Stimulated activated CD8-positive, alpha-beta memory T cell treated with anti-CD3 and anti-CD28 coated beads, Interleukin-15, amount 100 ng/mL, for 24 hours (primary cell): ENCODE measurements at places on chromosomes 2 and 18.

DNA sequence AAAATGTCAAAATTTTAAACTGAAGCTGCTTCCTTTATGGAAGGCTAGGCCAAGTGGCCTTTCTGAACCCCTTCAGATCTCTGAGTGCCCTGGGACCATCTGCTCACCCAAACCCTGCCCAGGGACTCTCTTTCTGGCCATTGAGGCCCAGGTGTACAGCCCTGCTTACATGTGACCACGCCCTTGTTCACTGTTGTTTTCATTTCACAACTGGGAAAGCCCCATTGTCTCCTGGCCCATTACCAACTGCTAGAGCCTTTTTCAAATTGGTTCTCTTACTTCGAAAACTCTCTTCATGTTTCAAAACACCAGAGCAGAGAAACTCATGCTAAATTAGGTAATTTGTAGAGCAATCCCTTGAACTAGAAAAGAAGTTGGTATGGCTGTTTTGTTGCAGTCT is 219.5 kb upstream of the TANK start:
- DNase-seq = no peak

GRCh38 chr2:147174824-147175254 is 670.0 kb upstream of the ACVR2A start:
- DNase-seq = no peak

DNA sequence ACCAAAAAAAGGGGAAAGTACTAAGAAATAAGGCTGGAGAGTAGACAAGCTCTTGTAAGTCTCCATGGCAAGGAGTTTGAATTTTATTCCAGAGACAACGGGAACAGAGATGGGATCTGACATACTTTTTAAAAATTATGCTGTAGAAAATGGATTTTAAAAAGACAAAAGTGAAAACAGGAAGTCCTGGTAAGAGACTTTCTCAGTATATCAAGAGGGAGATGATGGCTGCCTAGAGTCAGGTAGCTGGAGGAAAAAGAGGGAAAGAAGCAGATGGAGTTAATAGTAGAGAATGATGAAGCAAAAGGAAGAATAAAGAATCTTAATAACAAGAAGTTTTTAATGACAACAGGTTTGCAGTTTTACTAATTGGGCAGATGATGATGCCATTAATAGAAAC is 168.1 kb downstream of the SRBD1 start:
- no peak for DNase-seq

DNA sequence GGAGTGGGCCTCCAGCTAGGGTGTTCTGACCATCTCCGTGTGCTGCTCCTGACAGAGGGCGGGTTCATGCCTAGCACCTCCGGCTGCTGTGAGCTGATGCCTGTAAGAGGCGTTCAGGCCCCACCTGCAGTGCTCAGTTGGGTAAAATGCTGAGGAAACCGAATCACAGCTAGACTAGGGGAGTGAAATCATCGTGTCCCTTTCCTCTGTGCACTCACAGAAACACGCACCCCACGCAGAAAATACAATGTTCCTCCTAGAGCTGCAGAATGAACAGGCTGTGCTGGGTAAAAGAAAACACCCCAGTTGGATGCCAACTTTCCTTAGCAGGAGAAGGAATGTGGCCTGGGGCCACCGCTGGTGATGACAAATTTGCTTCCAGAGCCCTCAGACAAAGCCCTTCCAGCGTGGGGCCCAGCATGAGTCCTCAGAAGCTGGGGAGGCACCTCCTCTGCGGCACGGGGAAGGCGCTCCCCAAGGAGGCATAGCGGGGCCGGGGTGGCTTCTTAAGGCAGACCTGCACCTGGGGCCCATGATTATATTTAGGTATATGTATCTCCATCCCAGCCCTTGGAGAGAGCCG is 16.3 kb upstream of the ARHGEF4 start:
- no peak for DNase-seq

- no peak for DNase-seq
These were observed 1.5 kb downstream of the ZC3H8 start for GRCh38 chr2:112253261-112253815.

DNA sequence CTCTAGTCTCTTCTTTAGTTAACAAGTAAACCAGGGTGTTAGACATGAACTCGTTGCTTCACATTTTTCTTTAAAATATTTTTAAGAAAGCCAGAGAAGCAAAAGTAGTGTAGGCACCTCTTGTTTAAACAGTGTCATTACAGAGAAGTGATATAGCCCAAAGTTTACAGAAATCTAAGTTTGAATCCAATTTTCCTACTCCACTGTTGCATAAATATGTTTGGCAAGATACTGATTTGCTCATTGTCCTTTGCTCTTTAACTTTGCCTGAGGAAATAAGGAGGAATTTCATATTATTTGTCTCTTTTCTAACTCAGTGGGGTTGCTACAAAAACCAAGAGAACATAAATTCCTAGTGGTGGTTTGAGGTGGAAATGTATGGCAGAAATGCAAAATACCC is 81.1 kb downstream of the PAX3 start:
- DNase-seq = no peak

DNA sequence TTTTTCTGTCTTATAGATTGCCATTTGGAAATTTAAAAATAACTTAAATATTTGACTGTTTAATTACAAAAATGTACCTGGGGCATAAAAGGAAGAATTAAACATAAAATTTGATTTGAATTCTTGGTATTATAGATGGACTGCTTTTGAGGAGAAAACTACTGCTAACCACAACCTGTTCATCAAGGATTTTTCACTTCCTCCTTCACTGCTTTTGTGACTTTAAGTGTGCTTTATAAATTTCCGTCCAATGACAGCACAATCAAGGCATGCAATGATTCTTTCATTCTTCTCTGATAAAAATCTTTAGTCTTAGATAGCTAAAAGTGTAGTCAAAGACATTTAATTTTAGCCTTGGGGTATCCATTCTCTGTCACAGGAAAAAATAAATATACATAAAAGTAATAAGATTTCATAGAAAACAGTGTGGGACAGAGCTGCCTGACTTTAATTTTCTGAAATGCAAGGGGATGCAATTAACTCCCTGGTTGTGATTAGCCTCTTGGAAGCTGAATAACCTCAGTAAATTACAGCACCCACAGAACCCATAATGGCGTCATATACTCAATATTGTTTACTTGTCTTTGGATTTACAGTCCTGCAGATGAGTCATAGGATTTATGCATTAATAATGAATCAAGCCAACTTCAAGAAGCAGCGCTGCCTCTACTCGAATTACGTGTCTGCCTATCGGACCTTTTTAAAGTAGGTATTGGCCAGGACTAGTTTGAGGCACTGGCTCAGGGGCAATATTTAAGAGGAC is 587.9 kb downstream of the NRXN1 start:
- no peak for DNase-seq

DNA sequence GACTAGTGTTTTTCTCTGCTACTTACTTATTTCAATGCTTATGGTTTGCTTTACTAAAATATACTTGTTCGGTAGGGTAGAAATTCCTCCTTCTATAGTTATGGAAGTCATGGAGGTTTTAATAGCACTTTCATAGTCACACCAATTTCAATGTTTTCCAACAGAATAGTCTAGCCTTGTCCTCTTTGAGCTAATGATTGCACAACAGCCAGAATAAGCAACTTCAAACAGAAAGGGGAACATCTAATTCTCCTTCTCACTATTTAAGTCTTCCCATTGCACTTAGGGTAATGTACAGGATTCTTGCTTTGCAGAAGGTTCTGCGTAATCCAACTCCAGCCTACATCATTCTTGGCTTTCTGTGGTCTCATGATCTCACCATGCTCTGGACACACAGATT is 287.7 kb upstream of the GCFC2 start:
- no peak for DNase-seq

DNA sequence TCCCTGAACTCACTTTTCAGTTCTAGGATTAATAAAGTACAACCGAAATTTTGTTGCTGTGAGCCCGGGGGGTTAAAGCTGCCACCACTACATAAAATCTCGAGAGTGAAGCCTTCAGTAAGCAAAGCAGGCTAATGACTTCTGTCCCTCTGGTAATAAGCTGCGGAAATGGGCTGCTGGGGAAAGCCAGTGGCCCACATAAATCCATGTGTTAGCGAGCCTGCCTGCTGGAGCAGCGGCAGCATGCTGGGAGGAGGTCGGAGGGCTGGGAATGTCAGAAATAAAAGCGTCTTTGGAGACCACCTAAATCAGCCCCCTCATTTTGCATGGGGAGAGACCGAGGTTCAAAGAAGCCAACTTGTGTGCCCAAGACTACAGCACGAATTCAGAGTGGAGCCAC is 371.7 kb downstream of the TNS1 start:
- DNase-seq = no peak

GRCh38 chr2:41985573-41986095 is 62.2 kb upstream of the PKDCC start:
- DNase-seq = no peak

GRCh38 chr2:159073256-159073655 is 104.8 kb downstream of the TANC1 start:
- no peak for DNase-seq

DNA sequence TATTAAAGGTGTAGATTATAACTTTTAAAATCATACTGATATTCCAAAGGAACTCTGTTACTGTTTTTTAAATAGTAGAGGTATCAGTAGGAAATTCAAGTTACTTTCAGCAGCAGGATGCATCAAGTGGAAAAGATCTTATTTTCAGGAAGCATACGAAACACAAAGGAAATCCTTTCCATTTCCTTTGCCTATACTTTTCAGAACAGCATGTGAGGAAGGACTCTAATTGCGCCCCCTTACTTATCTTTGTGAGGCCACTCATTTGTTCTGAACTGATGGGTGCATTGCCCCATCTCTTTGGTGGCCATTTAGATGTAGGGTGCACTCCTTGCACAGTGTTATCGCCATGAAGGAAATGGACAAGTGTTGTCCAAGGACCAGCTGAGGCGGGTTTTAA is 145.3 kb downstream of the BABAM2 start:
- no peak for DNase-seq

DNA sequence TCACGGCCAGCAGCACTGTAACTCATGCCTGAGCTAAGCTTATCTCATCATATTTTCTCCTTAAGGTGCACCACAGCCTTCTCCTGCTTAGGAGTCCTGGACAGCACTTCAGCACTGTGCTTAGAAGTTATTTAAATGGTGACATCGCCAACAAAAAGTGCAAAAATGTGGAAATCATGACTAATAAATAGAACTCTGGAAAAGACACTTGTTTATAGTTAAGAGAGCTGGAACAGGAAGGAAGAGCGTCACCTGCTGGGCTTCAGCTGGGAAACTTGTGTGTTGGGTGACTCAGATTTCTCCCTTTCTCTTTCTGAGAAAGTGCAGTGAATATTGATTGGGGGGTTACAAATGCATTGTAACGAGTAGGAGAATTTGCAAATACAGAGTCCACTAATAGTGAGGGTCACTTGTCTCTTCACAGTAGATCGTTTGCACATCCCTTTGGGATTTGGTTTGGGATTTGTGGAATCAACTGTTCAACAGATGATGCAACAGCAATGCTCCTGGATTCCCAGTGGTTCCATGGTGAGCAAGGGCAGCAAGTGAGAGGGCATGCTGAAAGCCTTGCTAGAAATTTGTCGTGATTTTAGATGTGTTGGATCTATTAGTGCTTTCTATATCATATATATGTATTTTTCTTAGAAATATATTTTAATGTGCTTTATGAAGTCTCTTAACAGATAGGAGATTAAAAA is 84.2 kb downstream of the DOK6 start:
- no peak for DNase-seq

DNA sequence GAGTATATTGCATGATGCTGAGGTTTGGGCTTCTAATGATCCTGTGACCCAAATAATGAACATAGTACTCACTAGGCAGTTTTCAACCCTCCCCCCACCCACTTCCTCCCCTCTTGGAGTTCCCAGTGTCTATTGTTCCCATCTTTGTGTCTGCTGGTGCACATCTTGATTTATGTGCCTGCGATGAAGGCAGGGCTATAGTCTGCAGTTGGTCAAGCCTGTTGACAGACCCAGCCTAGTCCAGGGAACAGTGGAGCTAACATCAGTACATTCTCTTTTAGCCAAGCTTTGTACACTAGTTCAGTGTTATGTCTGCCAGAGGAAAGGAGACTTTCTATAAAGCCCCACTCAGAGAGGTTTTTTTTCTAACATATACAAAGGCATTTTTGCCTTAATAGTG is 287.6 kb downstream of the CPS1 start:
- no peak for DNase-seq

- no peak for DNase-seq
These were observed 268.6 kb downstream of the CYRIA start for GRCh38 chr2:16396986-16397385.

DNA sequence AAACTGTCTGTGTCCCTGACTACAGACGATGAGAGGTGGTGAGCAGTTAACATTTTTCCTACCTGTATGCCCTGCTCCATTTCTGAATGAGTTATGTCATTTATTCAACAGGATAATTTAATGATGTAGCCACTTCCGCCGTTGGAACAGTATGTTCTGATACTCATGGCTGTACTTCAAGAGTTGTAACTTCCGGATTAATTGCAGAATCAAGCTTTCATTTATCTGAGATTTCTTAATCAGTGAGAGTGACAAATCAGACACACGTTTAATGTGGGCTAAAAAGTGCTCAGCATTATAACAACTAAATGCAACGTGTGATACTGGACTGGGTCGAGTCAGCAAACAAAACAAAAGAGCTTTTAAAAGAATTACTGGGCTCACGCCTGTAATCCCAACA is 107.7 kb downstream of the KCTD1 start:
- no peak for DNase-seq

- no peak for DNase-seq
These were observed 498.4 kb downstream of the STK39 start for GRCh38 chr2:167749016-167749415.

GRCh38 chr18:65093346-65093745 is 657.5 kb upstream of the CDH7 start:
- DNase-seq = no peak

- no peak for DNase-seq
These were observed 43.4 kb upstream of the LRP1B start for GRCh38 chr2:142174176-142174575.

DNA sequence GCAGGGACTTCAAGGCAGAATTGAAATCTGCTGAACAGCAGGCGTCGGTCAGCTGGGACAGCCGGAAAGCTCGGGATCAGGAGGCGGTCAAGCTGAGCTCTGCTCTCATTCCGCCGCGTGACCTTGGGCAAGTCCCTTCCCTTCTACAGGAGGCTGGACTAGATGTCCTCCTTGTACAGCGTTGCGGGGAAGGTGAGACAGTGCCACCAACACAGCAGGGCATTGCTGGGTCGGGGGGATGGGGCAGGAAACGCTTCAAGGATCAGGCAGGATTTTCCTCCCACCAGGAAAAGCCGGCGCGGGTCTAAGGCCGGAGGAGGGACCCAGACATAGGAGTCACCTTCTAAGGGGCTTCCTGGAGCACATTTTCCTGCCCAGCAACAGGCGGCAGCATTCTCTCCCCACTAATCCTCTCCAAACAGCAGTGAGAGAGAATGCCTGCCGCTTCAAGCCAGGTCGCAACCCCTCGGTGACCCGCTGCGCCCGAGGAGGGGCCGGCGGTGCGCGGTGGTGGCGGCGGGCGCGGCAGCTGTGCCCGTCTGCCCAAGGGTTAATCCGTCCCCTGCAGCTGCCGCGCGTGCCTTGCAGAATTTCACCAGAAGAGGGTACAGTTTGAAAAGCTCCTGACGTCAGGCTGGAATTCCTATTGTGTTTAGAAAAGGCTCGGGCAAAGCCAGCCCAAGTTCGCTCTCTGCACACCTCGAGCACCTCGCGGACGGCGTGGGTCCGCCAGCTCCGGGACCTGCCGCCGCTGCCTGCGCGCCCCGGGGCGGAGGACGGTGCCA is at the start of gene KCNF1:
Gene KCNF1, plus strand, starts transcription at position 644 of the 785 bp plus-strand sequence. CDS start 493 bp downstream, outside the sequence.
- no peak for DNase-seq
